Head of caudate nucleus (tissue), 42 donors: ENCODE measurements at places on chromosomes 6 and 20.

DNA sequence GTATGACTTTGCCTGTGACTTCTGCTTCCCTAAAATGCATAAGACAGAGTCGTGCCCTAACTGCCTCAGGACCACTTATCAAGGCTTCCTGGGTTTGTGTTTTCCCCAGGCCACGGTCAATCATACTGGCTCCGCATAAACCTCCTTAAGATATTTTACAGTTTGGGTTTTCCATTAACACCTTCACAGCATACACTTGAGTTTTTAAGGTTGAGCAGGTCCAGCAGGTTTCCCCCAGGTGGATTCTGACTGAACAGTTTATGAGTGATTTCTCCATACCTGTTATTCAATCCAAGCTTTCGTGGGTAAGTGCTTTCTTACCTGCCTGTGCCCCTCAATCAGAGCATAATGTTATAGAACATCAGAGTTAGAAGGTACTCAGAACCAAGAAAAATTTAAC, 39.3 kb downstream of the NINL start:
- no peak for DNase-seq

DNA sequence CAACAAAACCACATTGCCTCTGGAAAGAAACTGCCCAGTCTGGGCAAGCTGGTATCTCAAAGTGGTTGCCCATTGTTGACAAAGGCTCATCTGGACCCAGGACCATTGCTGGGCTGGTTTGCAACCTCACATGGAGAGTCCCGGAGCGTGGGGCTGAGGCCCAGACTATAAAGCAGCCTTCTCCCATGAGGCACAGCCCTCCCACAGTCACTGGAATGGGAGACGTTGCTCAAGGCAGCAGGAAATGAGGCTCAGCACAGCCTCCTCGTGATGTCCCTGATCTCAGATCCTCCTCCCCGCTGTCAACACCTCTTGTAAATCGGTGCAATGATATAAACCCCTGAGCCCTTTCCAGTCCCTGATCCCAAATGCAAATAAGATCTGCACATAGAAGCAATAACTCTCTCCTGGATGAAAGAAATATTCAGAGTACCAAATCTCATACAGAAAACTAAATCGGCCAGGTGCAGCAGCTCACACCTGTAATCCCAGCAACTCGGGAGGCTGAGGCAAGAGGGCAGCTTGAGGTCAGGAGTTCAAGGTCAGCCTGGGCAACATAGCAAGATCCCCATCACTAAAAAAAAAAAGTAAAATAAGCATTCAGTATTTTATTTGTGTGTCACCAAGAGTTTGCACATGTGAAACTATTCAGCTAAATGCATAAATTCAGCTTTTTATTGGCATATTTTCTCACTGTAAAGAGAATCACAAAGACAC, 103.0 kb upstream of the RREB1 start:
- no peak for DNase-seq

GRCh38 chr20:25586877-25587276, 1.5 kb upstream of the NINL start:
- DNase-seq, result no peak

GRCh38 chr6:4023240-4023639, 55.7 kb downstream of the FAM217A start:
- no peak for DNase-seq

DNA sequence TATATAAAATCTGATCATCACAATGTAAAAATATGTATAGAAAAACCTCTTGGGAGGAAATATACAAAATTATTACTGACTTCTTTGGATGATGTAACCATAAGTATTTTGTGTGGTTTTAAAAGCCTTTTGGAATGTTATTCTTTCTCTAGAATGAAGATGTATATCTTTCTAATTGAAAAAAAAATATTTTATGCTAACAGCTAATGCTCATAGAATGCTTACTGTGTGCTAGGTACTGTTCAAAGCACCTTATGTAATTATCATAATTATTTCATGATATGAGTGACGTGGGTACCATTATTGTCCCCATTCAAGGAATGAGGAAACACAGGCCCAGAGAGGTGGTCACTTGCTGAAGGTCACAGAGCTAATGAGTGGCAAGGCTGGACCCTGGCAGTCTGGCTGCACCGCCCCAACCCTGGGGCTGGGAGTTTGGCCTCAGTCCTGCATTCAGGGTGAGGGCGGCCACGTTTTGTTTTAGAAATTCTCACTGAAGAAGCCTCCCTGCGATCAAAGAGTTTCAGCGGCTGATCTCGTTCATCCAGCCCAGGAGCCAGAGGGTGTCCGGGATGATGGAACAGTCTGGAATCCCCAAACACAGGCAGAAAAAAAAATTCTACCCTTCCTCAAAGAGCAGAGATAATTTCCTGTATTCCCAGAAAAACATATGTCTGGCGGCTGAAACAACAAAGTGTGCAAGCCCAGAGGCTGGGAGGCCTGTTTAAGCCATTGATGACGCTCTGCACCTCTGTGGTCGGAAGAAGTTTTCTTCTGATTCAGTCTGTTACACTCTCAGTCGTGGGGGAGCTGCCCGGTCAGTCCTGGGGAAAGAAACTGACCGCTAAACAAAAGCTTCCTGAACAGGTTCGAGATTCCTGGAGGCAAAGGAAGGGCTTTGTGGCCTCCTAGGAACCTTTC, 37.3 kb downstream of the TFEB start:
- DNase-seq, result no peak

- DNase-seq, result no peak
These were observed 33.5 kb upstream of the TCF21 start for GRCh38 chr6:133855276-133855990.

GRCh38 chr6:90938122-90938521, 351.2 kb upstream of the MAP3K7 start:
- no peak for DNase-seq

GRCh38 chr6:5513408-5513807, 252.1 kb downstream of the FARS2 start:
- DNase-seq, result no peak

GRCh38 chr20:51318058-51318949, 224.2 kb downstream of the NFATC2 start:
- DNase-seq, result peak; percentile 34

- no peak for DNase-seq
These were observed 10.5 kb upstream of the CEP43 start for GRCh38 chr6:166988674-166989201.

- DNase-seq, result no peak
These were observed 106.4 kb upstream of the CEP162 start for GRCh38 chr6:84333842-84334241.

DNA sequence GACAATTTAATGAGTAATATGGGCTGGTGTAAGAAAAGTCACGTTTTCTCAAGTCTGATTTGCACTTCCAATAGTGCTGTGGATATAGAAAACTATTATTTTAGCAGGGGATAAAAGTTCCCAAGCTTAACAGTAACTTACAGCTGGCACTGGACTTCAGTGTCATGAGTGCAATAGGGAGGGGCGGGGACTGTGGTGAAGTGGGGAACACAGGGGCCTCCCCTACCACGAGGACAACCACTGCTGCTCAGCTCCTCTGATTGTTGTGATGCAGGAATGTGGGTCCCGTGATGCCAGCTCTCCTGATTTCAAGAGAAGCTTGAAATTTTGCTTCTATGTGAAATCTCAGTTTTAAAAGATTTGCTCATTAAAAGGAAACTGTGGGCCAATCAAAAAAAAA, 24.0 kb downstream of the SLC13A3 start:
- DNase-seq, result no peak

DNA sequence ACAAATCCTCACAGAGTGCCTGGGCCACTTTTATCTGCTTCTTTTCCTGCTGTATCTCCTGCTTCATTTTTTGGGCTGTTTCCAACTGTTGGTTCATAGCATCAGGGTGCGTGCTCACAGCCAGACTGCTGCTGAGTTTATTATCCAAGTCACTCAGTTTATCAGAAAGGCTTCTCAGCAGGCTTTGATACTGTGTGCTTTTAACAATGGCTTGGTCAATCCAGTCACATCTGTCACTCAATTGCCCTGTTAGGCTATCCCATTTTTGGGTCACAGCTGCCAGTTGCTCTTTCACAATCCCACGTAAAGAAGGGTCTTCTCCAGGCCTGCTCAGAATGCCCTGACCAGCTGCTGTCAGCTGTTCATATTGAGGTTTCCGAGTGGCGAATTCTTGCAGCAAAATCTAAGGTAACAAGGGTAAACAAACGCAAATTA, 87.2 kb downstream of the DST start:
- DNase-seq, result no peak

- DNase-seq, result no peak
These were observed 490.9 kb upstream of the JARID2 start for GRCh38 chr6:14754751-14755513.

GRCh38 chr6:118319894-118320649, 228.0 kb upstream of the PLN start:
- peak; percentile 39 for DNase-seq

GRCh38 chr6:158290659-158291058, 21.6 kb upstream of the TULP4 start:
- DNase-seq, result no peak

GRCh38 chr6:24448396-24448795, 41.0 kb downstream of the GPLD1 start:
- no peak for DNase-seq

- DNase-seq, result no peak
These were observed 702.7 kb downstream of the EPM2A start for GRCh38 chr6:145032562-145033145.

GRCh38 chr6:154842833-154843232, 109.6 kb downstream of the SCAF8 start:
- DNase-seq, result no peak

GRCh38 chr6:151506761-151507160, 12.9 kb downstream of the CCDC170 start:
- DNase-seq, result no peak

DNA sequence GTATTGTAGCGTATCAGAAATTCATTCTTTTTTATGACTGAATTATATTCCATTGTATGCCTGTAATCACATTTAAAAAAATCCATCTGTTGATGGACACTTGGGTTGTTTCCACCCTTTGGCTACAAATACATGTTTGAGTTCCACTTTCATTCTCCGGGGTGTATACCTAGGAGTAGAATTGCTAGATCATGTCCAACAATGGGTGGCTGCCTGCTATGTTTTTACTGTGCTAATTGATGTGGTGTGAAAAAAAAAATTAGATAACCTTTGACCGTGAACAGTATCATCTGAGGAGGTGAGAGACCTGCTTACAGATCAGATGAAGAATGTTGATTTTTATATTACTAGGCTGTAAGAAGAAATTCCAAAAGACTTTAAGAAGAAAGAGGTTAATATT, 37.1 kb downstream of the TOP1 start:
- DNase-seq, result no peak

DNA sequence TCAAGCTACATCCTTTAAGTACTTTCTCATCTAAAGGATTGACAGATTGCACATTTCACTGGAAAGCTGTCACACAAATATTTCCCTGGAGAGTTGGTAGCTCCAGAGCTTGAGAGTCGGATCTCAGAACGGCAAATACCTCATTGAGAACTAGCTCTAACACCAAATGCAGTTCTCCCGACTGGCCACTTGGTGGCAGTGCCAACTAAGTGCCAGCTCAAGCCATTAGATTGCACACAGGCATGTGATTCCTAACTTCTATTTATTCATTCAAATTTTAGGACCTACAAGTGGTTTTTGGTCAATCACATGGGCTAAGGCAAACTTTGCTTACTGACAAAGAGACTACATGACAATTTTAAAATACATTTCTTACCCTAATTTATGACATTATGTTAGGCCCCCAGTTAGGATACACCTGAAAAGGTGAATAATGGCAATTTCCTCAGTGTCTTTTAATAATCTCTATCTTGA, 7.9 kb upstream of the MCHR2 start:
- DNase-seq, result peak; percentile 75

- no peak for DNase-seq
These were observed 3.8 kb downstream of the DEK start for GRCh38 chr6:18260448-18261106.

GRCh38 chr6:36221674-36222073, 25.1 kb downstream of the BRPF3 start:
- DNase-seq, result no peak

DNA sequence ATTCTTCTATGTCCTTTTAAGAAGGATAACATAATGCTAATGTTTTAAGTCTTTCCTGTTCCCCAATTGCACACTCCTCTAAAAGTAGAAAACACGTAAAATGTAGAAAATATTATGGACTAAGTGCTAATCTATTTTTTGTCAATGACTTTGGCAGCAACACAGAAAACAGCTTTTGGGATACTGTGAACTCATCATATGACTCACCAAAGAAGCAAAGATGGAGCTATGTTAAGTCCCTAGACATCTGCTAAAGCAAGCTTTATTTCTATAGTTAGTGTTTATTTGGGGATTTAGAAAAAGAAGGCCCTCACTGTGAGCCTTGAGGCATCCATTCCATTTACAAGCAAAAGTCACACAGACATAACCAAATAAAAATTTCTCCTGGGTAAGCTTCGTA, 23.0 kb downstream of the OPN5 start:
- DNase-seq, result no peak

DNA sequence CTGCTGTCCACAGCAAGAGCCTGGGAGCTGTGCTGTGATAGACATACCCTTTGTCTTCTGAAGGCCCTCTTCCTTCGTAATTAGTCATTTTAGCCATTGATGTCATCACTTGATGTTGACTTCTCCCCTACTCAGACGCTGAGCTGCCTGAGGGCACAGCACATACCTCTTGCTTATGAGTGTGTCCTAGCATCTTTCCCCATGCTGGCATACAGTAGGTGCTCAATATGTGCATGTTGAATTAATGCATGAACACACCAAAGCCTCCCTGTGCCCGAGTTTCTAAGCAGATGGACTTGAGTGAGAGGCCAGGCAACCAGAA, 35.8 kb upstream of the FAM83D start:
- no peak for DNase-seq

- no peak for DNase-seq
These were observed 69.4 kb downstream of the CPNE5 start for GRCh38 chr6:36769676-36770499.

GRCh38 chr6:39754514-39755115, 29.4 kb upstream of the KIF6 start:
- no peak for DNase-seq

- DNase-seq, result no peak
These were observed 61.1 kb downstream of the RIN2 start for GRCh38 chr20:19819149-19819548.

DNA sequence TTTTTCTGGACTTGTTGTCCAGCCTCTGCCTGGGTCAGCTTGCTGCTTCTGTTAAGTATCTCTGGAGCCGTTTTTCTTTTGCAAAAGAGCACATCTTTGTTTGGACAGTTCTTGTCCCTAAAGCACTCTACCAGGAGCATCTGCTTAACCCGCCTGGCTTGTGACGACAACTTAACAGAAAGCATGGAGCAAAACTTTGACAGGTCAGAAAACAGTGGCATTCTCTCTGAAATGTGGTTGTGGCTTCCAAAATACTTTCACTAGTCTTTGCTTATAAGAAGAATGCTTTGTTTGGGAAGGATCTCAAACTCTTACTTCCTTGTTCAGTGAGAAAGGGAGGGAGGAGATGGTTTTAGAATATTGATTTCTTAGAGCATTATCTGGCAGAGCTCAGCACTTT, 47.6 kb downstream of the CD109 start:
- no peak for DNase-seq

DNA sequence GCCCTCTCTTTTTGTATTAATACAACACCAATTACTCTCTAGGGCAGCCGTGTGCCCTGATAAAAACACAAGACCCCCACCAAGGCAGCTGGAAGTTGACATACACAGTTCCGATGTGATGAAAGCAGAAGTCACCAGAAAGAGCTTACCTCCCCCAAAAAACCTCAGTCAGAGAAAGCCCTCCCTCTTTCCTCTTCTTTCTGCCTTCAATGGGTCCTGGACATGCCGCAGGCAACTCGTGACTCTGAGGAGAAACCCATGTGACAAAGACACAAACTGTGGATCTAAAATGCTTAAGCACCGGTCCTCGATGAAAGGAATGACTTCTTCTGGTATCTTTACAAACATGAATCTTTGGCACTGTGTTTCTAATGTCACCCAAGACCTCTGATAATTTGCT, 117.7 kb upstream of the CCDC28A start:
- DNase-seq, result no peak
